ENCODE measurements at places on chromosomes 4 and X.

GRCh38 chr4:138162259-138162658 is 79.9 kb downstream of the SLC7A11 start:
- DNase-seq, result no peak

GRCh38 chr4:152959080-152959479 is 23.0 kb downstream of the FHDC1 start:
- DNase-seq, result no peak

DNA sequence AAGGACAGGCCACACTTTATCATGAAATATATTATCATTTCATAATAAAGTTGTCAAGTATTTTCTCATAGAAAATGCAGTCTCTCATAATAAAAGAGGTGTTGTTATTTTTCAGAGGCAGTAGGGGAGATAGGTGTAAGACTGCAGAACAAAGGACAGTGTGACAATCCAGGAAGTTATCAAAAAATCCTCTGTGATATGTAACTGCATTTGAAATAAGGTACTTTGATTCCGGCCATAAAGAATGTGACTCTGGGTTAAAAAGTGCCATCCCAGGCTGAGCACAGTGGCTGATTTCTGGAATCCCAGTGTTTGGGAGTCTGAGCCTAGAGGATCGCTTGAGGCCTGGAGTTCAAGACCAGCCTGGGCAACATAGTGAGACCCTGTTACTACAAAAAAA is 37.6 kb upstream of the TMPRSS11B start:
- no peak for DNase-seq

GRCh38 chr4:3193531-3194203 is 55.3 kb upstream of the MSANTD1 start:
- DNase-seq, result no peak

GRCh38 chr4:142818031-142818430 is 28.1 kb downstream of the INPP4B start:
- no peak for DNase-seq

DNA sequence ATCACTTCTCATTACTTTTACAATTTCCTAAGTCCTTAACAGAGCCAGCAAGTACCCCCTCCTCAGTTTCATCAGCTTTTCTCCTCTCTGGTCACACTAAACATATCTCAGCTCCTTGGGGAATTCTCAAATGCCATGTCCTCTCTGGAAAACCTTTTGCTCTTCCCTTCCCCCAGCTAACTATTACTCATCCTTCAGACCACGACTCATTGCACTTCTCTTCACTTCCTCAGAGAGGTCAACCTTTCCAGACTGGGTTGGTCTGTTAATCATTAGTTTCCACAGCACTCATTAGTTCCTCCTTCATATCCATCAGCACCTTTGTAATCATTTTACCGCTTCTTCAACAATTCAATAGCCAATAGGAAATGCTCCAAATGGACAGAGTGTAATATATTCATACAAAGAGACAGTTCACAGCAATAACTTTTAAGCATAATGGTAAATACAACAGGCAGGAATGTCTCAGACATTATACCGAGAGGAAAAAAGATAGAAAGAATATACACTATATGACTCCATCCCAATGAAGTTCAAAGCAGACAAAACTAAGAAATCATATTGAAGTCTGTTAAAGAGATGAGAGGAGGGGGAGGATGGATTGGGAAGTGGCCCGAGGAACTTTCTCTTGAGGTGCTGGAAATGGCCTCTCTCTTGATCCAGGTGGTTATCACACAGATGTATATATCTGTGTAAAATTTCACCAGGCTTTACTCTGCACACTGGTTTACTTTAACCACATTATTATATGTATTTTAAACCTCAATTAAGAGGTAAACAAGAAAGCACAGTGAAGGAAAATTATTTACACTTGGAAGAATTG is 39.6 kb downstream of the DDX60L start:
- no peak for DNase-seq

GRCh38 chr4:180947425-180947824 is 1295.8 kb upstream of the TENM3 start:
- peak; percentile 44 for DNase-seq

DNA sequence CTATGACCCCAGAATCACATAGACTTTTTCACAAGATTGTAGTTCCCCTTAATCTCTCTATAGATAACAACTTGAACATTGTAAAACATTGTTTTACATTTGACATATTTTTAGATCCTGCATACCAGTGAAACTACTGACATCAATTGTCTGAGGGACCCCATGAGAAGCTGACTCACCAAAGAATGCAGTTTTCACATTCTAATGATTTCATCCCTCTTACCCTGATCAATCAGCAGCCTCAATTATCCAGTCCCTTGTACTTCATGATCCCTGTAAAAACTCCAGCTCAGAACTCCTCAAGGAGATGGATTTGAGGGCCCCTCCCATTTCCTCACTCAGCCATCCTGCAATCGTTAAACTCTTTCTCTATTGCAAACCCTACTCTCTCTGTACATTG is 411.0 kb upstream of the NDST3 start:
- DNase-seq, result no peak

- no peak for DNase-seq
These were observed 41.3 kb upstream of the PPP2R2C start for GRCh38 chr4:6513678-6514077.

GRCh38 chr4:99824070-99824599 is 7.5 kb downstream of the DAPP1 start:
- no peak for DNase-seq

DNA sequence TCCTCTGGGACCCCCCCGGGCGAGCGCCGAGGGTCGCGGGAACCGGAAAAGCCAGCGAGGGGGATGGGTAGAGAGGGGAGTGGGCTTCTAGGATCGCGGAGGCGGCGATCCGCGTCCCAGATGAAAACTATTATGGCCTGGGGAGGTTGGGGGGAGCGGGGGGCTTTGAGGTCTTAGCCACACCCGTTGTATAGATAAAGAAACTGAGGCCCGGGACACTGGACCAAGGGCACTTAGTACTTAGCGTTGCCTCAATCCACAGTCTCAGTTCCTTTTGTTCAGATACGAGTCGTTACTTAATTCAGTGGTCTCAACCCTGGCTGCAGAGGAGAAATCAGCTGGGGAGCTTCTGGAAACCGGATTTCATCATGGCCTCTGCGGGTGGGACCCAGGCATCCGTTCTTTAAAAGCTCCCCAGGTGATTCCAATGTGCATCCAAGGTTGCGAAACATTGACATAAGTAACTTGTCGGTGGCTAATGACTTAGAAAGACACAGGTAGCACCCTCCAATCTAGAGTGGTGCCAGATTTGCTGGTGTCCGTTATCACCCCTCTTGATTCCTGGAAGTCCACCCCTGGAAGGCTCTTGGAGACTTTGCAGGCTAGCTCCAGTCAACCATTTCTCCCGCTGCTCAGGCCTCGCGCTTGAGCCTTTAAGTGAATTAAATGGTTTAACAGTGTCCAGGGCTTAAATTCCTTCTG is 90.7 kb downstream of the GEMIN8 start:
- DNase-seq, result no peak

DNA sequence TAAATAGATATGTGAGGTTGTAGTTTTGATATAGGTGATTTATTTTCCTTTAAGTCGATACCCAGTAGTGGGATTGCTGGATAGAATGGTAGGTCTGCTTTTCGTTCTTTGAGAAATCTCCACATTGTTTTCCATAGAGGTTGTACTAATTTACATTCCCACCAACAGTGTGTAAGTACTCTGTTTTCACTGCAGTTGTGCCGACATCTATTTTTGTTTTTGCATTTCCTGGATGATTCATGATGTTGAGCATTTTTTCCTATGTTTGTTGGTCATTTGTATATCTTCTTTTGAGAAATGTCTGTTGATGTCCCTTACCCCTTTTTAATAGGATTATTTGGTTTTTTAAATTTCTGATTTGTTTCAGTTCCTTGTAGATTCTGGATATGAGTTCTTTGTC is 120.7 kb downstream of the NAA11 start:
- DNase-seq, result no peak

- no peak for DNase-seq
These were observed 1.8 kb upstream of the EXOSC9 start for GRCh38 chr4:121799208-121799823.

GRCh38 chrX:109843963-109844751 is 111.1 kb upstream of the ACSL4 start:
- no peak for DNase-seq

GRCh38 chr4:21451032-21451431 is 497.5 kb downstream of the KCNIP4 start:
- no peak for DNase-seq

- DNase-seq, result no peak
These were observed 14.7 kb downstream of the TBC1D14 start for GRCh38 chr4:6924361-6924779.

- no peak for DNase-seq
These were observed 24.1 kb downstream of the PHEX start for GRCh38 chrX:22056235-22056634.

GRCh38 chr4:88591787-88592599 is at the start of gene HERC3:
Gene HERC3 (plus strand): TSS chr4:88592480. CDS start chr4:88605824, 13,344 bp downstream.
- peak; percentile 87 for DNase-seq

DNA sequence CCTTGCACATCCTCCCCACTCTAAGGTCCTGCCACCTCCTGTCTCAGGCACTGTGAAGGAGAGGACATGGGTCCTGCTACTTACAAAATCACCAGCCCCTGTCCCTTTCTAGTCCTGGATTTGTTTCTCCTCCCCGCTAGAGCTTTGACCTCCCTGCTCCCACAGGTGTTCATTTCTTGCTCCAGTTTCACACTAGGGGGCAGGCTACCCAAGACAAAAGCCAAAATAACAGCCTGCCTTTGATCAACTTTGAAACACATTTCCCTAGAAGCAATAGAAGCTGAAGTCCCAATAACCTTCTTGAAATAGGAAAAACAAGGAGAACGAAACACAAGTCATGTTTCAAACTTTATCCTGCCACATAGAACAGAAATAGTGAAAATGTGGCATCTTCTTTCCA is 164.4 kb downstream of the QDPR start:
- DNase-seq, result no peak

GRCh38 chr4:109032671-109033070 is 269.8 kb downstream of the COL25A1 start:
- no peak for DNase-seq

GRCh38 chr4:2041239-2042130 is 17.6 kb upstream of the NAT8L start:
- peak; percentile 56 for DNase-seq

- DNase-seq, result no peak
These were observed 117.7 kb downstream of the C4orf33 start for GRCh38 chr4:129213692-129214091.

DNA sequence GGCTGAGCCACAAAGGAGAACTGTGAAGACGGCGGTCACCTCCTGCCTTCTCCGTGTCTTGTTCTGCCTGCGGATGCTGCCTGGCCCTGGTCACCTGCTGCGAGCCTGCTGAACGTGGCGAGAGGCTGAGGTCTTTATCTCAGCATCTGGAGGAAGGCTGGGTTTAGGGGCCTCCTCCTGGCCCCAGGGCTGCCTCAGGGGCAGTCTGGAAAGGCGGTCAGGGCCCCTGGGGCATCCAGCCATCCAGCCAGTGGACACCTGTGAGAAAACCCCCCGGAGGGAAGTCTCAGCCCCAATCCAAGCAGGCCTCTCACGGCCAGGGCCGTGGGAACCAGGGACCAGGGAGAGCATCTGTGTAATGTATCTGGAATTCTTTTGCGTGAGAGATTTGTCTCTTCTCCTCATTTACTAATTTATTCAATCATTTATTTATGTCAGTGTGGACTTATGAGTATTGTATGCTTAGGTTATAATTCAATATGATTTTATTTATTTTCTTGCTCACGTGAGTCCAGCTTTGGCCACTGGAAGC is 11.3 kb downstream of the PDE6B start:
- DNase-seq, result no peak

DNA sequence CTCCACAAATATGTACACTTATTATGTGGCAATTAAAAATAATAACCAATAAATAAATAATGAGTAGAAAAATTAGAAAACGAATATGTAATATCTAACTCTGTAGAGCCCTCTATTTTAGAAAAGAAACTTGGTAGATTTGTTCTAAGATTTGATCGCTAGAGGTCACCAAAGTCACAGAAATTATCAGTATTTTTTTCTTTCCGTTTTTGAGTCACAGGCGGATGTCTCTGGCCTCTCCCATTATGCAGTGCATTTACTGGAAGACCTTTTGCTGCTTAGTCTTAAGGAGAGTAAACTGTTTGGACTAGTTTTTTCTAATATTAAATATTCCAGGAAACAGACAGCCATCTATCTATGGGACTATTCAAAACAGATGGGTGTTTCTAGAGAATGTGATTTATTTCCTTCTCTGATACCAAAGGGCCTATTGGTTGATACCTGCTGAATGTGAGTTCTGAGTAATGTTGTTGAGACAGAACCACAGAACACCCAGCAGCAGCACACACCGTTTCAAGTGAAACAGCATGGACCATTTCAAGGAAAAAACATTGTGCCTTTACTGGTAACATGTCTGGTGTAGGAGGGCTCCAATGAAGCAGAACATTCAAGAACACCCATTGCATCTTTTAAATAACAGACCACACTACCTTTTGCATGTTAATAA is 34.0 kb upstream of the GYPA start:
- DNase-seq, result peak; percentile 24

DNA sequence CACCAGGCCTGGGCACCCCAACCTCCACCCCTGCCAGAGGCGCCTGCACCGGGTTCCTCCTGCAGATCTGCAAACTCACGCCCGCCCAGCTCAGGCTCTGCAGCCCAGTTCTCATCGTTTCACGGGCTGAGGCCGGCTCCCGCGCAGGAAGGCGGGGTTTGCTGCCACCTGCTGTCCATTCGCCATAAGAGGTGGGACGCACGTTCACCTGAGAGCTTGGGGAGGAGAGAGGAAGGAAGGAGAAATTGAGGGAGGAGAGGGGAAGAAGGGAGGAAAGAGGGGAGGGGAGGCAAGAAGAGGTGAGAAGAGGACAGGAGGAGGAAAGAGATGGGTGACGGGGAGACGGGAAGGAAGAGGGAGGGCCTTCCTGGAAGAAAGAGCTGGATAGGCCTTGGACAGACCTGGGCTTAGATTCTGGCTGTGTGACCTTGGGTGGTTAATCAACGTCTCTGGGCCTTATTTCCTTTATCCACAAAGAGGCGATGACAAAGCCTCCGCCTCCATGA is 114.5 kb downstream of the ADRA2C start:
- peak; percentile 44 for DNase-seq

- DNase-seq, result no peak
These were observed 2.1 kb upstream of the WFS1 start for GRCh38 chr4:6267573-6267972.

DNA sequence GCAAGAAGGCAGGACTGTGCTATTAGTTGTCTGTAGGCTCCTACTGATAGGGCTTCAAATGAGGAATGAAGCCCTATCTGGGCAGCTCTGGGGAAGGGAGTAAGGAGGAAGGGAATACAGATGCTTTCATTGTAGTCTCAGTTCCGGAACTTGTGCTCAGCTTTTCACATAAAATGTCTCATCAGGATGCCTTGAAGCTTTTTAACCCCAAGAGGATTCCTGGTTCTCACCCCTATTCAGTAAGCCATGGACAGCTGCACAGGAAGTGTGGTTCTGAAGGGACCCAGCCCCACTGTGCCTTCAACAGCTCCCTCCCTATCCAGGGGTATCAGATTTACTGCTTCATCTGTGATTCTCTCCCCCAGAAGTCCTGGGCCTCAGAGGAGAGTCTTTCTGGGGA is 5.0 kb downstream of the ARMCX5 start:
- no peak for DNase-seq

DNA sequence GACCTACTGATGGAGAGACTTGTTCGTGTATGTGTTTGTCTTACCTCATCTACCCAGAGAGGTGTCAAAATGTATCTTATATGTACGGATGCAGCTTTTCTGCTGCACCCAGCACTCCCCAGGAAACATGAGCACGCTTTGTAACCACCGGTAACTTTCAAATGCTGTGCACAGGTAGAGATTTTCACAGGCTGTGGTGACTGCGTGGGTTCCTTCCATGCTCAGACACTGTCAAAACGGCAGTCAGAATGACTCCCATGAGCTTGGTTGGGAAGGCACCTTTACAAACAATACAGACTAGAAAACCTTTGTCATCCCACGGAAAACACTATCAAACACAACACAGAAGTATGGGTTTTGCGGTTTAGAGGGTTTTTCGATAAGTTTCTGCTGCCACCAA is 28.2 kb downstream of the F11 start:
- DNase-seq, result no peak

Data from renal cortex interstitium (tissue), 15 donors.